Right cardiac atrium (tissue), 5 donors: ENCODE measurements at places on chromosomes 2 and 18. TPM values are rescaled to one million over a fixed set of nuclear protein-coding genes. Genes with fewer than 3 reads are reported as not detected.

- no peak for DNase-seq
These were observed 228.8 kb downstream of the SH3BP4 start for GRCh38 chr2:235180642-235181041.

- DNase-seq: no peak
These were observed 46.7 kb downstream of the MARCO start for GRCh38 chr2:118988706-118989105.

DNA sequence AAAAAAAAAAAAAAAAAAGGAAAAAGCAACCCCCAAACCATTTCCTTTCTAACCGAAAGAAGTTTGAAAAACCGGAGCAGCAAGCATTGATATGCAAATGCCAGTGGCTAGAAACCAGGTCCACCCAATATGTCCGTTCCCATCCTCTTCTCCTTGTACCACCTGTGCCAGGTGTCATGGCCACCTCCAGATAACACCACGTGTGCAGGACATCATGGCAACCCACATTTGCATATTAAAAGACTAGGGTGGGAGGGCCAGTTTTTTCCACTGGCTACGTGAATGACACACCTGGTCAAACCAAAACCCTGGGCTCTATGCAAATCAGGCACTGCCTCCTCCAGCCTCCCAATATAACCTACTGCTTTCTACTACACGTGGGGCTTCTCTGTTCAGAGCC is 303.3 kb upstream of the GULP1 start:
- DNase-seq: no peak

GRCh38 chr18:54357660-54358494 is at the start of the genes C18orf54 and STARD6:
C18orf54 (plus strand) TSS chr18:54357906; CDS start chr18:54360573, 2,667 bp downstream.
STARD6 (minus strand) TSS chr18:54357858; CDS start chr18:54354573, 3,285 bp downstream.
- peak; percentile 94 for DNase-seq

DNA sequence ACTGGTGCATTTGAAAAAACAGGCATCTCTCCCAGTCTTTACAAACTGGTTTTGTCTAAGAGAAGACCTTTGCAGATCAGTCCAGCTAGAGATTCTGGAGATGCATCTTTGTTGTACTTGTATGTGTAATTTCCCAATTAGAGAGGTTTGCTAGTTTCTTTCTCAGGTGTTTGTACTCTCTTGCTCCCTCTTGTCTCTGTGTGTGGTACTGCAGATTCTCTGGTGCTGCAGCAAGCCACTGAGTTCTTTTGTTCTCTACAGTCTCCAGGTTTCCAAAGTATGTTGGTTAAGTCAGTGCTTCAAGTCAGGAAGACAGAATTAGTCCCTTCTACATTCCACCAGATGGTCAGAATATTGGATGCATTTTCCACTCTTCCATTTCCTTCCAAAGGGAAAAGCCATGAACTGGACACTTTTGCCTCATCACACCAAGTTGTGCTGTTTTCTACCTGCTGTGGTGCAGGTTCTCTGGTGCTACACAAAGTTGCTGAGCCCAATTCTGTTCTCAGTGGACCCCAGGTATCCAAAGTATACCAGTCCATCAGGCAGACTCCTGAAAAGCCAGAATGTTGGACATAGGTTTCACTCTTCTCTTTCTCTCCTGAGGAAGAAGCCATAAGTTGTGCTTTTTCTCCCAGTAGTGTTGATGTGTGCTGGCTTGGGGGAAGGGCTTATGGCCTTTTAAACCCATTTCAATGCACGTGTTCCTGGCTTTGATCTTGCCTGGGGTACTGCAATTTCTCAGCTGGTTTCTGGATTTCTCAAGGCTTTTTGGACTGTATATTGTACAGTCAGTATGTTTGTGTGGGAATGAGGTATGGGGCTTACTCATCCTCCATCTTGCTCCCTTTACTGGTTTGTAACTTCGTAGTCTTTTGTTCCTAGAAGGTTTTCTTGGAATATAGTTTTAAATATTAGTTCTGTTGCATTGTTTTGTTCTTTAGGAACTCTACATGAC is 29.8 kb downstream of the EPC2 start:
- DNase-seq: no peak

DNA sequence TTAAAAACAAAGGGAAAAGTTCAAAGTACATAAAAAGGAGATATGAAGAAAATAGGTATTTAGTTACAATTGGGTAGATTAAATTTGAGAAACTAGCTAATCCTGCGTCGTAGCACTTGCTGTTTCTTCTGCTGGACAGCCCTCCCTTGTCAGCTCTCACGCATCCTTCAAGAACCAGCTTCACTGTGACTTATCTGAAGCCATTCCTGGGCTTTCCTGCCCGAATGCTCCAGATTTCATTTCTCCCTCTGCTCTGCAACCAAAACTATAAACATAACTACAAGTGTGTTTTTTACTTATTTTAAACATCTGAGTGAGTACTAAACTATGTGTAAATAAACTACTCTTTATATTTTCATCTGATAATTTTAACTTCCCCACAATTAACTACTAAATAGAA is 149.2 kb downstream of the MTCL1 start:
- no peak for DNase-seq

DNA sequence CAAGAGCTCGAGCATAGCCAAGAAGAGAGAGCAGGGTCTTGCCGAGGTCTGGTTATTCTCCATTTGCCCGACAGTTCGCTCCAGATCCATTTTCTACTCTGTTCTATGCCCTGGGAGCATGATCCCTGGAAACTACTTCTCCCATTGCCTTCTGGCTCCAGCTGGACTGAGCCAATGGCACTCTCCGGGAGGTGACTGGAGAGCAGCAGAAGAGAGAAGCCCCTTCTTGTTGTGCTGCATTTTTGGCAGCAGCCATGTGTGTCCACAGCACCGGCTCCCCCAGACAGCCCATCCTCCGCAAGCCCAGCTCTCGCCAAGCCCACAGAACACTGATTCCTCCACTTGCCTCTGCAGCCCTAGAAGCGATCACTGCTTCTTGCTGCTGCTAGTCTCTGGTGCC is 345.5 kb downstream of the TNS1 start:
- no peak for DNase-seq

Gene SERPINB10
- not detected for total RNA-seq

Gene ALKAL2
- total RNA-seq: 0.75 TPM
